OCI-LY7 (cell line): ENCODE measurements at places on chromosomes 12 and 14.

DNA sequence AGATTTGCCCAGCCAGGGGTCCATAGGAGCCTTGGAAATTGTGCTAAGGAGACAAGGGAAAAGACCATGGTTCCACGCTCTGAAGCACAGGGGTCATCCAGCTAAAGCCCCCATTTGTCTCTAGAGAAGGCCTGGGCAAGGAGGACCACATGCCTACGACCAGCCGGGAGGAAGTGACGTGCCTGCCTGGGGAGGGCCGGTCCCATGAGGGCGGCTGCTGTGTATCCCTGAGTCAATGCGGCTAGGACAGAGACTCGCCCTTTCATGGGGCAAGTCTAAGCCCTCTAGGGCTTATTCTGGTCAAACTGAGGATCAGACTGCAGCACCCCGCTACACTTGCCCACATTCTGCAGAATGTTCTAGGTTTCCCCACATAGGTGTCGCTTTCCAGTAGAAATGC lies 20.6 kb upstream of the RIN3 start:
- DNase-seq, result no peak

DNA sequence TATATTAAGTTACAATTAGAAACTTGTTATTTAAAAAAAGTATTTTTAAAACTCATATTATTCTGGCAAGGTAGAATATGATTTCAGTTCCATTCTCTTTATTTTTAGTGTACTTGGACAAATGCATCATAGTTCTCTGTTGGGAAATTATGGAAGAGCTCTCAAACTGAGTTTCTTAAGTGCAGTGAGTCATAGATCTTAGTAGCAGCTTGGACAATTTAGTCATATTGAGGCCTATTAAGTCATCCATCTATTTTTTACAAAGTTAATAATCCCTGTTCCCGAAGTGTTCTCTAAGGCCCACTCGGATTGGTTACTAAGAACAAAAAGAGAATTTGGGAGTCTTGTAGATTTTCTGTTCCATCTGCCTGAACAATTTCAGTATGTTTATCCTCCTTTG lies 113.9 kb downstream of the ANO4 start:
- no peak for DNase-seq

GRCh38 chr14:48874711-48875110 lies 711.5 kb downstream of the RPS29 start:
- no peak for DNase-seq

GRCh38 chr12:11778713-11779685 lies 129.5 kb downstream of the ETV6 start:
- DNase-seq, result no peak

DNA sequence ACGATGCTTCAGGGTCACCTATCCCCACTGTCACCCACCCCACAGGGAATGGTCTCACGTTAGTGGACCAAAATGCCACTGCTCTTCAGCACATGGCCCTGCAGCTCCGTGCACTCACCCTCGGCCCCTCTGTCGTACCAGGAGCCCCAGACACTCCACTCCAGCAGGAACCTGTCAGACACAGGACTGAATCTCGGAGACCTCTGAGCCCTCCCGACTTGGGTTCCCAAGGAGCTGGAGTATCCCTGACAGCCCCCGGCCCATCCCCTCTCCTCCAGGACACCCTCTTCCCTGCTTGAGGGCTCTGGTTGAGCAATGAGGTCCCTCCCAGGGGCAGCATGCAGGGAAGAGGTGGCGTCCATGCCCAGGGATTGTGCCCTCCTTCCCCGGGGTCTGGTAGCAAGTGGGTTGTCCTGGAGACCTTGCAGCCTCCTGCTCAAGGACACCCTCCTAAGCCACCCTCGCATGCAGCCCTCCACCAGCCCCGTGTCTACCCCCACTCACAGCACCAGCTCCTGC lies 20.4 kb upstream of the LRTM2 start:
- no peak for DNase-seq

DNA sequence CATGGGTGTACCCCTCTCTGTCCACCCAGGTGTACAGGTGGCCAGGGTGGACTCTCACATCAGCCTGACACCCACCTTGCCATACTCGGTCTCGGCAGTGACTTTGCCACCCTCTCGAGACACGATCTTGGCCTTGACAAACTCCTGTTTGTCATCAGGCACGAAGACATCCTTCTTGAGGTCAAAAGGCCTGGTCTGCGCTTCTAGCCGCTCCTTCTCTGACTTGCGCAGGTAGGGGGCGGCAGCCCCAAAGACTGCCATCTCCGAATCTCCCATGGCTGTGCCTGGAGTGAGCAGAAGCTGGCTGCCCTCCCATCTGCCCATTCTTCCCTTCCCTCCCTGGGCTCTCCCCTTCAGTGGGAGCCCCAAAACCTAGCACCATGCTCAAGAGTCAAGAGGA lies 2.0 kb downstream of the MYH7 start:
- DNase-seq, result no peak

GRCh38 chr12:15763328-15763727 lies 25.9 kb downstream of the EPS8 start:
- DNase-seq, result no peak

- DNase-seq, result no peak
These were observed 373.2 kb downstream of the BTG1 start for GRCh38 chr12:91772411-91772810.

DNA sequence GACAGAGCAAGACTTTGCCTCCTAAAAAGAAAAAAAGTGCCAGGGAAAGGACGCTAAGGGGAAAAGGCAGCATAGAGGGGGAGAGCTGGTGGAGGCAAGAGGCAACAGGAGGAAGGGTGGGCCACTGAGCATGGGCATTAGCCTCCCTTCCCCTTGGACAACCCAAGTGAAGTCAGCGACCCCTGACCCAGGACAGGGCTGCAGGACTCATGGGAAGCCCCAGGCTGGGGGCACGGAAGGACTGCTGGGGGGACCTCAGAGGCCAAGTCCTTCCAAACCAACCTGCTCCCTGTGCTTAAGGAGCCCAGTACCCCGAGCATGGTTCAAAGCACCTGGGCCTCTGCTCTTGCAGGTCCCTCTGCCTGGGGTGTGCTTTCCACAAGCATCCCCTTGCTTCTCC lies 27.5 kb downstream of the CMKLR1 start:
- DNase-seq, result no peak

DNA sequence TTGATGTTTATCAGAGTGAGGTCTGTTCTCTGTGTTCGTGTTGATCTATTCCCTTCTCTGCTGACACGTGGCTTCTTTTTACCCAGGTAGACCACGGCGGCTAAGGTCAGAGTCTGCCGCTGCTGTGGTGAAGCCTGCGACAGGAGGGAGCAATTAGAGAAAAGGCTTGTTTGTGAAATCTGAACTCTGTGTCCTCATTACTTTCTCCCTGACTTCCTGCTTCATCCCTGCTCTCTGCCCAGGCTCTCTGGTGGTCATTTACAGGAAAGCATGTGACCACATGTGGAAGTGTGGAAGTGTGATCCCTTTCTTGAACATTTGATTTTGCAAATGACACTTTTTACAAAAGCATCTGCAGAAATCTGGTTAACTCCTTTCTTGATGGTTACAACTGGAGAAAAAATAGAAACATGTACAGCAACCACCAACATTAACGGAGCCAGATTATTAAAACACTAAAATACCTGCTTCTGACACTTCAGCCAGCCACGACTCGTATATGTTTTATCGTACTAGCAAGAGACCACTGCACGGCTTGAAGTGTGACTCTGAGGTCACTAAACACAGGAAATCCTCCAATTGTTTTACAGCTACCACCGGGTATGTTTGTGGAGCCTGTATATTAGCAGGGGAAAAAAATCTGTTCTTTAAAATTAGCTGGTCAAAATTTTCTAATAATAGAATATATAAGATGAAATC lies 388.6 kb upstream of the TMPO start:
- no peak for DNase-seq

DNA sequence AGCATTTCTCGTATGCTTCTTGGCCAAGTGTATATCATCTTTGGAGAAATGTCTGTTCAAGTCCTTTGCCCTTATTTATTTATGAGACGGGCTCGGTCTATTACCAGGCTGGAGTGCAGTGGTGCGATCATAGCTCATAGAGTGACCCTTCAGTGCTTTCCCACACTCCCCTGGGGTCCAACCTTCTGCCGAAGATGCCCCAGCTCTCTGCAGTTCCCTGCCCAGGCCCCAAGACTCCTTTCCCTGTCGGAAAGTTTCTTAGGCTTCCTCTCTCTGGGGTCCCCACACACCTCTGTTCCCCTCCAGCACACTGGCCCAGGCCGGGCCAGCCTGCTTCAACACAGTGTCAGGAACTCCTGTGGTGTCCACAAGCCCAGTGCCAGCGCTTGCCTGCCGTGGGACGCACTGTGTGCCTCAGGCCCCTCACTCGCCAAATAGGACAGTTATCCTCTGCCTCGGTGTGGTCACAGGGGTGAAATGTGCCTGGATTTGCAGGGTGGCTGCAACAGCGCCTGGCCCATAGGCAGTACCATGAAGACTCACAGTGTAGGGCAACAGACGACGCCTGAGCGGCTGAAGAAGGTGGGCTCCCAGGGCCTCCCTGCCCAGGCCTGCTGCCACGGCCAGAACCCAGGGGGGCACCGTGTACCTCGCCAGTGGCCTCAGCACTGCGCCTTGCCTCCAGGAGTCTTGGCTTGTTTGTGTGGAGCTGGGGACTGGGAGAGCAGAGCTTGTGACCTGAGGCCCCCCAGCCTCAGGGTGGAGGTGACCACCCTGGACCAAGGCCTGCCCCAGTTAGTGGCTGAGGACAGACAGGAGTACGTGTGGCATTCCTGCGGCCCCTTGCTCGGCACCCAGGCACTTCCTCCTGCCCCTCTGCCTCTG lies 4.9 kb upstream of the ASPG start:
- no peak for DNase-seq

- no peak for DNase-seq
These were observed 6.7 kb upstream of the SSPN start for GRCh38 chr12:26188641-26189040.

DNA sequence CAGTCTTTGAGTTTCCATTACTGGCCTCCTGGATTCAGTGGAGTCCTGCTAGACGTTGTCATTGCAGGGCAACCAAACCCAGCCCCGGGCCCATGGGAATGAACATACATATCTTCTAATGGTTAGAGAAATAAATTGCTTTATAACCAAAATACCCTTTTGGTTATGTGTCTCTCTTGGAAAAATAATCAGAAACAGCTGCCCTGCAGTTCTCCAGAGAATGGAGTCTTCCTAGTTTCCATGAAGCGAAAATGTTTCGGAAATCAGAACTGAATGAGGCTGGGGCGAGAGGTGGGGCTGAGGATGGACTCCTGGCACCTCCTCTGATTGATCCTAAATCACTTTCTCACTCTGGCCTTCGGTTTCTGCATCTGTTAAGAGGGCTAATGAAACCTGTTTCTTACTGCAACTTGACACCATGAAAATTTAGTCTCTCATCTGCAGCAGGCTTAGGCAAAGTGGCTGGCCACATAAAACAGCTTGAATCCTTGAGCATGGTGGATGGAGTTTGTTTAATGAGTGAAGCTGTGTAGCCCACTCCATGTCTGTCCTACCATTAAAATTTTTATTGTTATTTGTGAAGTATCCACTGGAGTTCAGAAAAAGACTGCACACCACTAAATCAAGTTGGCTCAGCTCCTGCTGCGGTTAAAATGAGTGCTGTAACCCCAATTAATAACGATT lies 198.9 kb downstream of the CACNA1C start:
- peak; percentile 46 for DNase-seq

DNA sequence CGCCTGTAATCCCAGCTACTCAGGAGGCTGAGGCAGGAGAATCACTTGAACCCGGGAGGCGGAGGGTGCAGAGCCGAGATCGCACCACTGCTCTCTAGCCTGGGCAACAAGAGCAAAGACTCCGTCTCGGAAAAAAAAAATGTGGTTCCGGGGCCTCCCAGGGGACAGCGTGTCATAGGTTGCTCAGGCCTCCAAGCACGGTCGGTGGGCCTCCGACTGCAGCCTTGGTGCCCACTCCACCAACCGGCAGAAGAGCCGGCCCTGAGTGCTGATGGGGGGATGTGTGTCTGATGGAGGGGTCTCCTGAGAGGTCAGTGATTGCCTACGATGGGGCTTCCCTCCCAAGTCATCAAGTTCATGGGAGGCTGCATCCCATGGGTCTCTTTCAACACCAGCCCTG lies 15.9 kb downstream of the ZFYVE21 start:
- no peak for DNase-seq

GRCh38 chr12:96237465-96238077 lies 43.4 kb downstream of the ELK3 start:
- no peak for DNase-seq

DNA sequence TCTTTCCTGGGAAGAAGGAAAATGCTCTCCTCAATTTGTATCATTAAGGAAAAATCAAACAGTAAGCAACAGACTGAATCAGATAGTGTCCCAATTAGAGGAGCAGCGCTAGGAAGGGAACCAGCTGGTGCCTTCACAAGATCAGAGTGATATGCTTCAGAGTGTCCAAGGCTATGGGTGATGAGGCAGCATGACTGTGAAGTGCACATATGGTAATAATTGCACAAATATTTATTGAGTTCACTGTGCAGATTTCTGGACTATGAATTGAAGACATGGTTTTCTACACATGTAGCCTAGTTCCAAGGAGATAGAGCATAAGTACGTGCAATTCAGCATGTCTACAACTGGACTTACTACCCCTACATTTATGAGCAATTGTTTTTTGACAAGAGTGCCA lies 78.8 kb upstream of the EVL start:
- no peak for DNase-seq

GRCh38 chr12:50620109-50620977 lies 115.6 kb downstream of the DIP2B start:
- DNase-seq, result no peak

DNA sequence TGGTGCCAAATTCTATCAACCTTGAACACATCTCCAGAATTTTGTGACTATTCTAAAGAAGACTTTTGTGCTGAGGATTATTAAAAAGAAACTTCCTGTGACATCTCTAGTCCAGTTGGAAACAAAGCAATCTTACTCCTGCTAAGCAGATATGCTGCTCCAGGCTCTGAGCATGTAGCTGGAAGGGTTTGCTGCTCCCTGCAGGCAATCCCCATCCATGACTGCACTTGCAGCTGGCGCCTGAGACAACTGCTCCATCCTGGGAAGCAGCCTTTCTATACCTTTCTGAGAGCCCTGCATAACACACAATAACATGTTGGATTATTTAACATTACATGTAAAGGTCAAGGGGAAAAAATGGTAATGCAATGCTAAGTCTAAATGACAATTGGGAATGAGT lies 105.1 kb downstream of the NDUFA12 start:
- no peak for DNase-seq

GRCh38 chr12:4228122-4228580 lies 45.4 kb upstream of the CCND2 start:
- no peak for DNase-seq

DNA sequence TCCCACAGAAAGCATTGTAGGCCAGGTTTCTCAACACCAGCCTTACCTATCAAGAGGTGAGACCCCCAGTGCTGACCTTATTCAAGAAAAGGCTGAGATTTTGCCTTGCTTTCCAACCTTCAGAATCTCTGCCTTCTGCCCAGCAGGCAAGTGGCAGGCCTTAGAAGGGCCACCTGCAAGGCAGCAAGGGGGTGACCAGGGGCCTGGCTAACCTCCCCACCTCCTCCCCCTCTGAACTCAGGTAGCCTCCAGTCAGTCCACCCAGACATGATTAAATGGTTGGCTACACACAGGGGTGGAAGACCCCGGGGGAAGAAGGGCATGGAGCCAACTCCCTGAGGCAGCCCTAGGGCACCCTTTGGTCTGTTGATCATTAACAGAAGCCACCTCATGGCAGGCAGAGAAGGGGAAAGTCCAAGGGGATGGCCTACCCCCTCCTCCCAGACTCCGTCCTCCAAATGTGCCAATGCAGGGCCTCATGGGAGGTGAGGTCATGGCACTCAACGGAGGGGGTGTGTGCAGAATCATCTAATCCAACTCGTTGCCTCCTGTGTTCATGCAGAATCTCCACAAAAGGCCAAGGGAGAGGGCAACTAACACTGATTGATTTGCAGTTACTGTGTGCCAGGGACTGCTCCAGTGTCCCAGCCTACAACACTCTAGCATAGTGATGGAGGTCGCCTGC lies 8.5 kb downstream of the ZFP36L1 start:
- no peak for DNase-seq
